ENCODE measurements at places on chromosomes 6 and 20.

DNA sequence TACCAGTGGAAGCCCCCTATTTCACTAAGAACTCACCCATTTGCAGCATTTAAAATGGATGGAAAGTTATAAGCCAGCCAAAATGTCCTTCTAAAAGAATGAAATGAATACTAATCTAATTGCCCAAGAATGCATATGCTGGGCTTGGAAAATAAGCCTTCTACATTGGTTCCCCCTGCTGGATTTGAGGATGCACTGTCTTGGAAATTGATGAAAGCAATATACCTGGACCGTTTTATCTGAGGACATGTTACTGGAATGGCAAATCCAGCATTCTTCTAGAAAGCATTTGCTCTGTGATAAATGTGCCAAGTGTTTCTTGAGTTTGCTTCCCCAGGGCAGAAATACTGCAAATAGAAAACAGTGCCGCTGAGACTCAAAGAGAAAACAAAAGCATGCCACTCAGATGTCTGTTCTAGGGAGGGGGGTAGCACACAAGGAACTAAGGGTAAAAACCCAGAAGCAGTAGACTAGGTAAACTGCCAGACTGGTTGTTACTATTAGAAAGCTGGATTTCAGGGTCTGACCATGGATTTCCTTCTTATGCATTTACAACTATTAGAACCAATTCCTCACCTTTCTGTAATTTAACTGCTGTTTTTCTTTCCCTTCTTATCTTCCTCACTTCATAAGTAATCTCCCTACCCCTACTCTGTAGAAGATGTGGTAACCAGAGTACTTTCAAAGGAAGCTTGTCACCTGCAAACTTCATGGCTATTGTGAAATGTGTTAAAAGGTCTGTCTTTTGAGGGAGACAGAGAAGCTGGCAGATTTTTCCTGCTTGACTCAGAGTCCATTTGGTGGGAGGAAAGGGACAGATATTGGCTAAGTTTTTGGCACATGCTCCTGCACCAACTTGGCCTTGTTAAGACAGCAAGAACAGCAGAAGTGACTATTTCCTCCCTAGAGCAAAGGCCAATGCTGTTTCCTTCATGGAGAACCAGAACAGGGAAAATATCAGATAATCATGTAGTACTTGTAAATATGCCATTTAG lies 642.6 kb downstream of the KIF16B start:
- no peak for DNase-seq

DNA sequence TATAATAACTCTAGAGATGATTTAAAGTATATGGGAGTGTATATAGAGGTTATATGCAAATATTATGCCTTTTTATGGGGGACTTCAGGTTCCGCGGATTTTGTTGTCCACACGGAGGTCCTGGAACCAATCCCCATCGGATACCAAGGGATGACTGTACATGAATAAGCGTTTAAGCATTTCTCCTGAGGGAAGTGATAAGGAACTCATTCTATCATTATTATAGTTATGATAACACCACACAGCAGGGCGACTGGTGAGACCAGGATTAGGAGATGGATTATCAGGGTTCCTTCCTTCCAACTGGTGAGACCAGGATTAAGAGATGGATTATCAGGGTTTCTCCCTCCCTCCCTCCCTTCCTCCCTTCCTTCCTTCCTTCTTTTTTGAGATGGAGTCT lies 6.6 kb downstream of the ECI2 start:
- DNase-seq: no peak

DNA sequence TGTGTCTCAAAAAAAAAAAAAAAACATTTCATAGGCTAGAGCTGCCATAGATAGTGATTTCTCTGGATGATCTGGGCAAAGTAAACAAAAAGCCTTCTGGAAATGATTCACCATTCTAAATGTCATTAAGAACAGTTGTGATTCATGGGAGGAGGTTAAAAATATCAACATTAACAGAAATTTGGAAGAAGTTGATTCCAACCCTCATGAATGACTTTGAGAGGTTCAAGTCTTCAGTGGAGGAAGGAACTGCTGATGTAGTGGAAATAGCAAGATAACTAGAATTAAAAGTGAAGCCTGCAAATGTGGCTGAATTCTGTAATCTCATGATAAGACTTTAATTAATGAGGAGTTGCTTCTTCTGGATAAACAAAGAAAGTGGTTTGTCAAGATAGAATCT lies 26.8 kb upstream of the MMP24 start:
- DNase-seq: no peak

- DNase-seq: no peak
Observed at GRCh38 chr20:58330687-58331086, 21.2 kb downstream of the RAB22A start.

- DNase-seq: no peak
Observed at GRCh38 chr6:97412511-97412910, 129.5 kb upstream of the MMS22L start.

DNA sequence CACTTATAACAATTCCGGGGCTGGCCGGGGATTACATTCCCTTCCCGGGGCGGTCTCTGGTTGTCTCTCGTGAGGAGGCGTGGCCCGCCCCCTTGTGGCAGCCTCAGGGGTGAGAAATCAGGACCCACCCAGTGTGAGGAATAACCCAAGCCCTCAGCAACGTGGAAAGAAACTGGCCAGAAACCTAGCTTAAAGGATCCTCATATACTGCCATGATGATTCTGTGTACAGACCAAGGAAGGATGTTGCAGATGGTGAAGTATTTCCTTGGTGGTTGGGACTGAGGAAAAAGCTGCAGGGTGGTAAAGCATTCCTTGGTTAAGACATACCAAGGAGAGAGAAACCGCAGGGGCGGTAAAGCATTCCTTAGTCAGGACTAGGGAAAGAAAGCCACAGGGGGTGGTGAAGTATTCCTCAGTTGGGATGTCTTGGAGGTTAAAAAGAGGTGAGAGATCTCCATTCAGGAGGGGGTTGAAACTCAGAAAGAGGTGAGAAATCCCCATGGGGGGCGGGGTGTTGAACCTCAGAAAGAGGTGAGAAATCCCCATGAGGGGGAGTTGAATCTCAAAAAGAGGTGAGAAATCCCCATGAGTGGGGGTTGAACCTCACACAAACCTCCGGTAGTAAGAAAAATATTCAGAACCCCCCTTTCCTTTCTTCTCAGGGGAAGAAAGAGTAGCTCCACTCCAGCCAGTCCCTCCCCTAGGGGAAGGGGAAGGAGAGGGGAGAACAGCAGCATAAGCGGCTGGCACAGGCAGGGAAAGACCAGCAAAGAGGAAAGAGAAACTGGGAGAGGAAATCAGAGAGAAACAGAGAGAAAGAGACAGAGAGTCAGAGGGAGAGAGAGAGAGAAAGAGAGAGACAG lies 238.1 kb downstream of the RNGTT start:
- no peak for DNase-seq

DNA sequence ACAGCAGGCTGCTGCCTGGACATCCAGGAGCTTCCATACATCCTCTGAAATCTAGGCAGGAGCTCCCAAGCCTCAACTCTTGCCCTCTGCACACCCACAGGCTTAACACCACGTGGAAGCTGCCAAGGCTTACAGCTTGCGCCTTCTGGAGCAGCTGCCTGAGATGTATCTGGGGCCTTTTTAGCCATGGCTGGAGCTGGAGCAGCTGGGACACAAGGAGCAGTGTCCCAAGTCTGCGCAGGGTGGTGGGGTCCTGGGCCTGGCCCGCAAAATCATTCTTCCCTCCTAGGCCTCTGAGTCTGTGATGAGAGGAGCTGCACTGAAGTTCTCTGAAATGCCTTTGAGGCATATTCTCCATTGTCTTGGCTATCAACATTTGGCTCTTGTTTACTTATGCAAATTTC lies 255.0 kb downstream of the DLL1 start:
- DNase-seq: no peak

- no peak for DNase-seq
Observed at GRCh38 chr20:17602493-17602892, 32.6 kb downstream of the DSTN start.
